GM23248 (cell line): ENCODE measurements at places on chromosomes 7 and 10. TPM values are rescaled to one million over a fixed set of nuclear protein-coding genes. Genes with fewer than 3 reads are reported as not detected.
A peak's percentile ranks its signal among the peaks of the same experiment; 100 is the strongest.

MMS19 gene
- 89.7 and 116 TPM in 2 replicates for total RNA-seq

FAM221A gene
- 0.43 and 4.9 TPM in 2 replicates for total RNA-seq

LAMB1 gene
- total RNA-seq = 135 and 166 TPM in 2 replicates

GOT1 gene
- 19.1 and 39.6 TPM in 2 replicates for total RNA-seq

KAZALD1 gene
- total RNA-seq = 42.6 and 62.6 TPM in 2 replicates

STAM gene
- total RNA-seq = 25.2 and 38.7 TPM in 2 replicates

UCMA gene
- not detected in 2 replicates for total RNA-seq

CTBP2 gene
- 59.3 and 65.5 TPM in 2 replicates for total RNA-seq

AKR1C8 gene
- not detected in 2 replicates for total RNA-seq

GRCh38 chr10:58969576-58969975, 206.9 kb upstream of the PHYHIPL start:
- peak; percentile 20 for DNase-seq

DNA sequence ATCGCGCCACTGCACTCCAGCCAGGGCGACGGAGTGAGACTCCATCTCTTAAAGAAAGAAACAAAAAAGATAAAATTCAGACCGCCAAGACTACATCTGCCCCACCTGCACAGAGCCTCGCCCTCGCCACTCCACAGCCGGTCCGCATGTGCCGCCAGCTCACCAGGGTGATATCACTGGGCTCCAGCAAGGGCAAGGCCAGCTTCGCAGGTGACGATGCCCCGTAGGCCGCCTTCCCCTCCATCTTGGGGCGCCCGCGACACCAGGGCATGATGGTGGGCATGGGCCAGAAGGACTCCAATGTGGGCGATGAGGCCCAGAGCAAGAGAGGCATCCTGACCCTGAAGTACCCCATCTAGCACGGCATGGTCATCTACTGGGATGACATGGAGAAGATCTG, 34.0 kb downstream of the KIFBP start:
- no peak for DNase-seq

DNA sequence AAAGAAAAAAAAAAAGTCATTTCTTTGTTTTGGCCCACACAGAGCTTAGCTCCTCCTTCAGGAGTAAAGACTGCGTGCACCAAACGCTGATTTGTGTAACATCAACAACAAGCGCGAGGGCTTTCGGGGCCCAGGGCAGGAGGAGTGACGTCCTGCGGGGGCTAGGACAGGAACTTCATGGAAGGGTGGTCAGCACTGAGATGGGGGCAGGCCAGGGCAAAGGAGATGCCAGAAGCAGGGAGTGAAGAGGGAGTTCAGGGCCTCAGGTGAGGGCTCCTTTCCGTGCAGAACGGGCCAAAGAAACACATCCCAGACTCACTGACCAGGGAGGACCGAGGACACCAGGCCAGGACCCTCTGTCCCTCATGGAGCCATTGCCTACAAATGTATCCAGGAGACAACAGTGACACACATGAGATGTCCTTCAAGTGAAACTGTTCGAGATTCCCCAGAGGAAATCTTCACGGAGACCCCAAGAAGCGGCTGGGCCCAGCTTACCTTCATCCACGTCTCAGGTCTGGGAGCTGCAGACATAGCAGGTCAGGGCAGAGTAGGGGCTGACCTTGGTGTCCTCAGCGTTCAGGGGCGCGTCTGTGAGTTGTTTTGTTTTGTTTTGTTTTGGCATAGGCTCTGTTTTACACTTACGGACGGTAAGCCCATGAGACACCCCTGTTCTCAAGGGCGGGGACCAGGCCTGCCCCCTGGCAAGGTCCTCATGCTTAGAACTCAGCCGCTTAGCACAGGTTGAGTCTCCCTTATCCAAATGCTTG, 30.4 kb upstream of the SHH start:
- DNase-seq = no peak

GRCh38 chr7:70267381-70268120, 669.3 kb downstream of the AUTS2 start:
- no peak for DNase-seq

DNA sequence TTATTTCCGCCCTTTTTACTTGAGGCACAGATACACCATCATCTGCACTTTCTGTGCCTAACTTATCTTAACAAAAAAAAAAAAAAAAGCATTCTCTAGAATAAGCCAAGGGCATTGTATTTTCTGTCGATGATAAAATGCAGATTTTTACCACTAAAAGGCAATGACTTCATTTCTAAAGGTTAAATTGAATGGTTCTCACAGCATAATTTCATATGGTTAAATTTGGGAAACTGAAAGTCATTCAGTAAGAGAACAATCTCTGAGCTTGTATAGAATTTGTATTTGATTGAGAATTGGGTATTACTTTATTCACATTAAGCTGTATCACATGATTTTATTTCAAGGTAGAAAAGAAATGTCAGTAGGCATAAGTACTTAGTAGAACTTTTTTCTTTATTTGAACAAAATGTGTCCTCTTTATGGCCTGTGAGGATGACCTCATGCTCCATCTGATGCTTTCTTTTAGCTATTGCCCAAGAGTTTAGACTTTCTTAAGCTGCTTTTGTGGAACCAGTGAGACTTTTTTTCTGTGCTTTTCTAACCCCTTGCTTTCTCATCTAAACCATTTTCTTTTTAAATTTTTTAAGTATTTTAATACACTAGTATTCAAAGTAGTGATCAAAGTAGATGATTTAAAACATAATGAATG, 110.3 kb downstream of the LRRC4 start:
- peak; percentile 84 for DNase-seq

DNA sequence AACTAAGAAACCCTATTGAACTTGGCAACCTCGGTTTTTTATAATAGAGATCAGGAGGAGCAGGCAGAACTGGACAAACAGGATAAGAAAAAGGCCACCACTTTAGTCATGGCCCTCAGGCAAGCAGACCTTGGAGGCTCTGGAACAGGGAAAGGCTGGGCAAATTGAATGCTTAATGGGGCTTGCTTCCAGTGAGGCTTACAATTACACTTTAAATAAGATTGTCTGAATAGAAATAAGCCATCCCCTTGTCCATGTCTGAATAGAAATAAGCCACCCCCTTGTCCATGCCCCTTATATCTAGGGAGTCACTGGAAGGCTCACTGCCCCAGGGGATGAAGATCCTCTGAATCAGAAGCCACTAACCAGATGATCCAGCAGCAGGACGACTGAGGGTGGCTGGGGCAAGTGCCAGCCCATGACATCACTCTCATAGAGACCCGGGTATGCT, 40.6 kb downstream of the AKR1B15 start:
- DNase-seq = peak; percentile 65

GRCh38 chr10:75066271-75066670, 45.2 kb upstream of the SAMD8 start:
- DNase-seq = no peak

- DNase-seq = peak; percentile 47
These were observed 355.3 kb downstream of the ARL4A start for GRCh38 chr7:13042605-13043236.

DNA sequence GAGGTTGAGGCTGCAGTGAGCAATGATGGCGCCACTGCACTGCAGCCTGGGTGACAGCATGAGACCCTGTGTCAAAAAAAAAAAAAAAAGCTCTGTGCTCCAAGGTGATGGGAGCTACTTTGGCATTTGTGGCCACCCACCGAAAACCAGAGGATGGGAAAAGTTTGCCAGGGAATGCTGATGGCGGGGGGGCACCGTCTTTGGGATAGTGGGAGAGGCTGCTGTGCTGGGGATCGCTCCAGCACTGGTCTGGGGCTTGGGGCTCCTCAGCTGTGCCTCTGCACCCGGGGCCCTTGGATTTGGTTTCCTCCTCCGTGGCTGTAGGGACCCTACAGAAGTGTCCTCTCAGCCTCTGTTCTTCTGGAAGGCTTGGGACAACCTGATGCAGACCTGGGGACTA, 11.7 kb upstream of the RAMP3 start:
- DNase-seq = no peak

DNA sequence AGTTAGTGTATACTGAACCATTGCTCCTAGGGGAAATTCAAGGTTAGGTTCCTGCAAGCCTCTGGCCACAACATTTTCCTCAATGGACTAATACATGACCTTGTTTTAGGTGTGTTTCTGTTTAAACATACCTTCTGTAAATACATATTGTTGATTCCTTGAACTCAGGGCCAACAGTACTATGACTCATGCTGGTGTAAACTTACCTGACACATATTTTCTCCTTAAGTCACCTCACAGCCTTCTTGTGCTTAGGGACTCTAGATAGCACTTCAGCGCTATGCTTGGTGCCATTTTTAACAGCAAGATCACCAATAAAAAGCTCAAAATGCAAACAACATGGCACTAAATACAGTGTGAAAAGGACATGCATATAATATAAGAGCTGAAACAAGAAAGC, 176.4 kb downstream of the TAX1BP1 start:
- no peak for DNase-seq

GRCh38 chr10:70809726-70810125, 6.0 kb upstream of the SGPL1 start:
- no peak for DNase-seq

DNA sequence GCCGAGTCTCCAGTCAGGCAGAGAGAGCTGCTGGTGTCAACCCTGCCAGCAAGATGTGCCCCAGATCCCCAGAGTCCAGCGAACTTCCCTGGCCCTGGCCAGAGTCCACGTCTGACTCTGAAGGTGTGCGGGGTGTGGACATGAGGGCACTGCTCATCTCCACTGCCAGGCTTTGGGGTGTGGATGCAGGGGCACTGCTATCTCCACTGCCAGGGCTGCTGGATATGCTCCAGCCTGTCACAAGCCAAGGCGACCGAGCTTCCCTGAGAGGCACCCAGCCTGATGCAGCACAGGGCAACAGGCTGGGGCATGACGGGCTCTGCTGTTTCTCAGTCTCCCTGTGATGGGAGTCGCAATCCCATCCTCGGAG, 596.8 kb downstream of the PTPRN2 start:
- DNase-seq = no peak

GRCh38 chr7:108045669-108046068, 42.7 kb upstream of the LAMB1 start:
- no peak for DNase-seq

- DNase-seq = no peak
These were observed 18.3 kb downstream of the WDR91 start for GRCh38 chr7:135192914-135193536.

- DNase-seq = no peak
These were observed 88.0 kb downstream of the OR13A1 start for GRCh38 chr10:45227456-45227855.

- DNase-seq = no peak
These were observed 21.2 kb upstream of the SLC35G1 start for GRCh38 chr10:93872375-93873158.

- no peak for DNase-seq
These were observed 5.3 kb upstream of the LDB3 start for GRCh38 chr10:86663046-86663345.

DNA sequence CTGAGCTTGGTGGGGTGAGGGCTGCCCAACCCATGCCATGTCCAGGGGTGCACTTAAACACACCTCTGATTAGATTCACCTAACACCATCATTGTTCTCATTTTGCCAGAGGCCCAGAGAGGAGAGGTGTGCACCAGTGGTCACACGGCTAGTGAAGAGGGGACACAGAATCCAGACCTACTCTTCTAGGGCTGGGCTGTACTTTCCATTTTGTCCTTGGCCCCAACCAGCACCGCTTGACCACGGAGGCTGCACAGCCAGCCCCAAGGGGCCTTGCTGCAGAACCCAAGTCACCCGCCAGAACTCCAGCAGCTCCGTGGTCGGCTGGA, 246 bp upstream of the WDFY4 start:
- DNase-seq = no peak
